Neural progenitor cell (in vitro differentiated cells): ENCODE measurements at places on chromosomes 4 and X. TPM values are rescaled to one million over a fixed set of nuclear protein-coding genes. Genes with fewer than 3 reads are reported as not detected.

Gene PABPC5
- total RNA-seq = 5.0 and 5.2 TPM in 2 replicates

Gene TMPRSS11A
- not detected in 2 replicates for total RNA-seq

Gene ETDB
- total RNA-seq = not detected in 2 replicates

Gene SULT1E1
- total RNA-seq = not detected in 2 replicates

DNA sequence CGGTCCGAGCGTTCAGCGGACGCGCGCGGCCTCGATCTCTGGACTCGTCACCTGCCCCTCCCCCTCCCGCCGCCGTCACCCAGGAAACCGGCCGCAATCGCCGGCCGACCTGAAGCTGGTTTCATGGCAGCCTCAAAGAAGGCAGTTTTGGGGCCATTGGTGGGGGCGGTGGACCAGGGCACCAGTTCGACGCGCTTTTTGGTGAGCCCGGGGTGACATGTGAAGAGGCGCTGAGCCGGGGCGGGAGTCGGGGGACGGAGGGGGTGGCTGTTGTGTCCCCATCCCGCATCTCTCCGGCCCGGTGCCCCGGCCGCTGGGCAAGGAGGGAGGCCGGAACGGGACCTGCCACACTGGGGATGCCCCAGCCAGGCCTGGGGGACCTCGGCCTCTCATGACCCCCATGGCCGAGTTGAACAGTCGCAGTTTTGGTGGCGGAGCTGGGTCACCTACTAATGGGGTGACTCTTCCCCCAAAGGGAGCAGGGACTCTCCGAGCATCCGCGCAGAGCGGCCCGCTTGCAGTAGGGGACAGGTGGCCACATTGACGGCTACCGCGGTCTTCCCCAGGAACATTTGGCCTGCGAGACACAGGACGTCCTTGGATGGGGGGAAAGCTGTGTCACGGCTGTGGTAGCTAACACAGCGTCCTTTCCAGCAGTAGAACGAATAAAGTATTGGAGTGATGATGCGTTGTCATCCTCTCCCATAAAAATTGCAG lies at the start of gene GK:
GK (plus strand) TSS at position 9 of the 717 bp plus-strand sequence; CDS start at position 124, 115 bp downstream.
- H3K4me3 ChIP-seq = peak within 1 kb of the TSS; percentile 54
- peak; percentile 39 for DNase-seq
- H3K4me1 ChIP-seq = no peaks in the 10 kb centered on the region
- H3K27me3 ChIP-seq = no peaks in the 10 kb centered on the region
- H3K36me3 ChIP-seq = no peaks in the 10 kb centered on the region
- H3K27ac ChIP-seq = no peak within 1 kb of the TSS

DNA sequence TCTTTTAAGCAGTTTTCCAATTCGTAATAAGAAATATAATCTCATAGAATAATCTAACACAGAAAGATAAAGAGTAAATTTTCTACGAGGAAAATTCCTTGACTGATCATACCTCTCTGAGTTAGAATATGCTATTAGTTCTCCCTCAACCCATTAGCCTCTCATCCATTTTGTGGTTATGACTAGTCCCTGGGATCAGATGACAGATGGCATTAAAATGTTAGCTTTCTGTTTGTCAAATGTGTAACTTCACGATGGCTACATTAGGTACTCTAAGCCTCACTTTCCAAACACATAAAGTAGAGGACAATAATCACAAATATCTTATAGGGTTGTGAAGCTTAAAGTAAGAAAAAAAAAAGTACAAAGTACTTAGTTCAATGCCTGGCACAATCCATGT lies 112.2 kb downstream of the ZAR1 start:
- peaks cover 3% of the 10 kb centered on the region for H3K4me1 ChIP-seq
- H3K27ac ChIP-seq = no peak overlapping the region
- DNase-seq = no peak

DNA sequence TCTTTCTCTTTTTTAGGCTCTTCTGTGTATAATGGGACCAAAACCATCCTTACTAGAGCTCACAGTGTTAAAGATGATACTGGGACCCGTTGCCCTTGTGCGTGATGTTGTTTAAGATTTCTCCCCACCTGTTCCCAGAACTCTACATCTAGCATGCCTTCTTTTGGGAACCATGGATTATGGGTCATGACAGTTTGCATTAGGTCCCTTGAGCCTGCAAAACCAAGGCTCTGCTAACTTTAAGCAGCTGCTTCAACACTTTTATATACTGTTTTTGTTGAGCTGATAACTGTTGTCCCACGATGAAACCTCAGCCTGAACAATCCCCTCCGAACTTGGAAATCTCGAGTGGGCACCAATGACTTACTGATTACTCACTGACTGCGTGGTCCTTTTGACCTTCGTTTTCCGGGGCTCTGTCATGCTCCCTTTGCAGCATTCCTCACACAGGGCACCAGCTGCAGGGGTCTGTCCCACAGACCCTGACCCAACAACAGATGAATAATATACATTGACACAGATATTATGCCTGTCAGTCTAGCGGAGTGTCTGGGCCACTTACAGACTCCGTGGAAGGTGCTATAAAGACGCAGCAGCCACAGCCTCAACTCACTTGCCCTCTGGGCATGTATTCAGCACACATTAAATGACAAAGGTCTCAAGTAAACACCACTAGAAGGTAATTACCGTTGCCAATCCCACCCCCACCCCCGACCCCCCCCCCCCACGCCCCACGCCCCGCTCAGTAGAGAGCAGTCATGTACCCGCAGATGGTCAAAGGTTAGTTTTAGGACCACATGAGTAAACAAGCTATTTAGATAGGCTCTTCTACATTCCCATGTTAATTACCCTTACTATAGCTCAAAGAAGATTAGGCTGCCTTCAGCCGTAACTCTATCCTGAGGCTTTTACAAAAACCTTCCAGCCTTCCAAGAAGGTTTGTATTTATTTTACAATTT lies 162.0 kb upstream of the WDFY3 start:
- peaks cover 53% of the 10 kb centered on the region for H3K4me1 ChIP-seq
- no peaks in the 10 kb centered on the region for H3K27me3 ChIP-seq
- peak overlapping the region; percentile 62 for H3K27ac ChIP-seq
- no peaks in the 10 kb centered on the region for H3K36me3 ChIP-seq
- peak; percentile 37 for DNase-seq

DNA sequence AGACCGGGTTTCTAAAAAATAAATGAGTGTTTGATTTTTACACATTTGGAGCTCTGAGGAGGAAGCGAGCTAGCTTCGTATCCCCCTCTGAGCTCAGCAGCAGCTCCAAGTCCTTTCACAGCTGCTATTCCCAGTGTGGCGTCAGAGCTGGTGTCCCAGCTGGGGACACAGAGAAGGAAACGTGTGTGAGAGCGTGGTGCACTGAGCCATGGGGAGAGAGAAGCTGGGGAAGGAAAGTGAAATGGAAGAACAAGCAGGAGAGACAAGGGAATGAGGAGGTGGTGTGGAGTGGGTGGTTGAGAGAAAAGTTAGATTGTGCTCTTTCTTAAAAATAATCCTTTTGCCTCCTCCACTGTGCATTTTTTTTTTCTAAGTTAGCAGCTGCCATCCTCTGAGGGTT lies 79.5 kb upstream of the SLC4A4 start:
- H3K4me3 ChIP-seq = no peak overlapping the region
- no peaks in the 10 kb centered on the region for H3K27me3 ChIP-seq
- no peaks in the 10 kb centered on the region for H3K36me3 ChIP-seq
- no peak for DNase-seq
- no peak overlapping the region for H3K27ac ChIP-seq
- no peaks in the 10 kb centered on the region for H3K4me1 ChIP-seq
